ENCODE measurements at places on chromosomes 4 and X. TPM values are rescaled to one million over a fixed set of nuclear protein-coding genes. Genes with fewer than 3 reads are reported as not detected.

Gene STBD1
- total RNA-seq: 0.44 TPM

Gene ZNF674
- 4.7 TPM for total RNA-seq

Gene FGD1
- 0.06 TPM for total RNA-seq

DNA sequence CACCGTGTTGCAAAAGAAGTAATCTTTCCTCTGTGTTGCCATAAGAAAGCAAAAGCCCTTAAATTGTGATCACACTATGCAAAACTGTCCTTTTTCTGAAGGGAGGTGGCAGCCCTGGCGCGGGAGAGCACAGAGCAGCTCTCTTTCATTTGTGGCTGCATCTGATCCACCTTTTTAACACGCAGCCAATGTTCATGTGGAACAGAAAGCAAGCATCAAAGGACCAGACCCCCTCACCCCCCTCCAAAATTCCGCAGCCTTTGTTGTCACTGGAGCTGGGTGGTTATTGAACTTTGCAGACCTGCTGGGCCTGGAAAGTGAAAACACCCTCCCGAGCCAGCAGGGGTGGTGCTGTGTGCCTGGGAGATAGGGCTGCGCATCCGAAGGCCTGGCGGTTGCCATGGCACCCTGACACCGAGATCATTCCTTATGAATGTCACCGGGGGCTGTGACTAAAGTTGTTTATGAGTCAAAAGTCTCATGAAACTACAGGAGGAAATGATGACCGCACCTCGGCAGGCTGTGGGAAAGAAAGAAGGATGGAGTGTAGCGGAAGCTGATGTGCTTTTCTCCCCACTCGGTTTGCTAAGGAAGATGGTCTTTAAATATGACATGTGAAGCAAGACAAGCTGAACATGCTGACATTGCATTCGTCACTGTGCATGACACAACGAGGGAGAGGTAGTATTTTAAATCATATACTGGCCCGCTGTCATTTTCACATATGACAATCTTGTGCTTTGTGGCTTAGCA, 367.4 kb downstream of the UNC5C start:
- no peak for DNase-seq

- no peak for DNase-seq
Observed at GRCh38 chrX:95318882-95319281, 1365.8 kb upstream of the DIAPH2 start.

DNA sequence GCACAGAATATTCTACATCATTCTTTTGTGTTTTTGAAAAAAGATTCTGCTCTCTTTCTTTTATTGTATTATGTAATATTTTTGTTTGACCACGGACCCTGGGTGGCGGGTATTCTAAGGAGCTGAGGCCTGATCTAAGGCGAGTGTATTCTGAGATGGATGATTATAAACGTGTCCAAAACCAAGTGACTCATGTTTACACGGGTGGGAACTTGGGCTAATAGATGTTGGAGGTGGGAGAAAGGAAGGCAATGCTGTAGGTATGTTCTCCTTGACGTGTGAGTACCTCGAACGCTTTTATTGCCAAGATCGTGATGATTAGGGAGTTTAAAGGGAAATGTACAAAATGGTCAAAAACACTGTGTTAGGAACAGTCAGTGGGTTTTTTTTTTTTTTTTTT, 188.9 kb upstream of the FAT1 start:
- no peak for DNase-seq

DNA sequence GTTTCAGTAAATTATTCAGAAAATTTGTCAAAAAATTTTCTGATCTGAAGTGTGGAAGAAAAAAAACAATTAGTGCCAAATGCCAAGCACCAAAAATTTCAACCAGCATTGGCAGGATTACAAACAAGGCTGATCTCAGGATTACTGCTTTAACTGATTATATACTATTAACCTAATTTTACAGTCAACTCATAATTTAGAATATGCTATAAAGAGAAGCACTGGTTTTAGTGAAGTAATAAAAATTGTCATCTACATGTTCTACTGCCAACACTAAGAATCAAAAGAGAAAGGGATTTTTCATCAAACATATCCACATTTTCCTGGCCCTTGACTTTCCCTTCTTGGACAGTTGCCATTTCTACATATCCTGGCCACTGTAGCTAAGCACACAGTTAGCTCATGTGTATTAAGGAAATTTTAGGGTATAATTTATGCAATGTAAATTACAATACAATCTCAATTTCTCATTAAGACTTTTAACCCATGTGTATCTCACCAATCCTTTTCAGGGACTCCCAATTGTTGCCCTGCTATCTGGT, 33.8 kb downstream of the THOC2 start:
- DNase-seq: no peak

- no peak for DNase-seq
Observed at GRCh38 chrX:129461801-129462456, 61.4 kb downstream of the SMARCA1 start.

Gene SULT1B1
- total RNA-seq: 2.0 TPM

DNA sequence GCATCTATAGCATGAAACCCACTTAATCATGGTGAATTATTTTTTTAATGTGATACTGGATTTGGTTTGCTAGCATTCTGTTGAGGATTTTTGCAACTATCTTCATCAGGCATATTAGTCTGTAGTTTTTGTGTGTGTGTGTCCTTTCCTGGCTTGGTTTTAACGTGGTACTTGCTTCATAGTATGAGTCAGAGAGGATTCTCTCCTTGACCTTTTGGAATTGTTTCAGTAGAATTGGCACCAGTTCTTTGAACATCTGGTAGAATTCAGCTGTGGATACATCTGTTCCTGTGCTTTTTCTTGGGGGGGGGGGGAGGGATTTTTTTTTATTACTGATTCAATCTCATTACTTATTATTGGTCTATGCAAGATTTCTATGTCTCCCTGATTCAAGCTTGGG, 232.0 kb upstream of the KLF8 start:
- DNase-seq: no peak

Gene IL1RAPL1
- total RNA-seq: not detected

- DNase-seq: no peak
Observed at GRCh38 chr4:130808492-130808891, 1712.5 kb downstream of the C4orf33 start.

- DNase-seq: no peak
Observed at GRCh38 chr4:6746721-6747293, 30.8 kb downstream of the BLOC1S4 start.

- no peak for DNase-seq
Observed at GRCh38 chrX:28491941-28492340, 95.3 kb upstream of the IL1RAPL1 start.

Gene ING2
- total RNA-seq: 14.5 TPM

GRCh38 chr4:87843936-87844335, 11.2 kb downstream of the MEPE start:
- no peak for DNase-seq

Gene SFRP2
- total RNA-seq: not detected

DNA sequence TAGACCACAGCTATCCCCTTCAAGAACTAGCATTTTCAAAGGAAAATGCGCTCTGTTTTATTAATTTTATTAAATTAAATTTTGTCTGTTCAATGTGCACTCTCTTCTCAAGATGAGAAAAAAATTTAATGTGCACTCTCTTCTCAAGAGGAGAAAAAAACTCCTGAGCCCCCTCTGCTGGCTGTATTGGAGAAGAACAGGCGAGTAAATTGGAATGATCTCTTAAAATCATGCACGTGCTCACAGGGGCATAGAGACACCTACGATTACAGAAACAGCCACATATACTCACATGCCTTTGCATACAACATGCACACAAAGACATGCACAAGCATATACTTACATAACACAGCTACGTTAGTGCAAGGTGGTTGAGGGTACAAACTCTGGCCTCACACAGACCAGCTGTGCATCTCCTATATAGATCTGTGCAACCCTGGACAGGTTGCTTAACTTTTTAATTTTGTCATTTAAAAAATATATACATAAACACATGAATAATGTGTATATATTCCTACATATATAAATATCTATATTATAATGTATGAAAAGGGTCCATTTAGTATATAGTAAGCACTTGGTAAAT, 176.2 kb upstream of the CXorf66 start:
- no peak for DNase-seq

DNA sequence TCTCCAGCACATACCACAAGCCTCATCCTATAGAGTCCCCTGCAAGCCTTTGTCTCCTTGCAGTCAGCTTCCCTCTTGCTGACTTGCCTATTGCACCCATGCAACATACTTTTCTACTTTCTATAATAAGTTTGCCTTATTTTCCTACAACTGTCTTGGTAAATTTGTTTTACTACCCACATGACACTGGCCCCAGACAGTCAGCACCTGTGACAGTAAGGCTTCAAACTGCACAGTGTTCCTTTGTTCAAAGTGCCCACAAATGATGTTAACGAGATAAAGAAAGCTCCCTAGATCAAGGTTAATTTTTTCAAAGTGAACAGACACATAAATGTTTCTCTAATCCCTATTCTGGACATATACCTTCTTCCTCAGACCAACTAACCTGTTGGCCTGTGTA, 529.1 kb upstream of the PCDH10 start:
- DNase-seq: no peak

Gene NSD2
- 231 TPM for total RNA-seq

Gene ITM2A
- total RNA-seq: 75.8 TPM
